Stimulated activated CD4-positive, alpha-beta T cell treated with anti-CD3 and anti-CD28 coated beads, Interleukin-2, amount 100 ng/mL, for 4 hours (primary cell): ENCODE measurements at places on chromosomes 6 and 20.

GRCh38 chr20:17679941-17680835, 1.9 kb downstream of the RRBP1 start:
- DNase-seq: no peak

GRCh38 chr20:33568868-33569801, 79.2 kb downstream of the CBFA2T2 start:
- DNase-seq: no peak

DNA sequence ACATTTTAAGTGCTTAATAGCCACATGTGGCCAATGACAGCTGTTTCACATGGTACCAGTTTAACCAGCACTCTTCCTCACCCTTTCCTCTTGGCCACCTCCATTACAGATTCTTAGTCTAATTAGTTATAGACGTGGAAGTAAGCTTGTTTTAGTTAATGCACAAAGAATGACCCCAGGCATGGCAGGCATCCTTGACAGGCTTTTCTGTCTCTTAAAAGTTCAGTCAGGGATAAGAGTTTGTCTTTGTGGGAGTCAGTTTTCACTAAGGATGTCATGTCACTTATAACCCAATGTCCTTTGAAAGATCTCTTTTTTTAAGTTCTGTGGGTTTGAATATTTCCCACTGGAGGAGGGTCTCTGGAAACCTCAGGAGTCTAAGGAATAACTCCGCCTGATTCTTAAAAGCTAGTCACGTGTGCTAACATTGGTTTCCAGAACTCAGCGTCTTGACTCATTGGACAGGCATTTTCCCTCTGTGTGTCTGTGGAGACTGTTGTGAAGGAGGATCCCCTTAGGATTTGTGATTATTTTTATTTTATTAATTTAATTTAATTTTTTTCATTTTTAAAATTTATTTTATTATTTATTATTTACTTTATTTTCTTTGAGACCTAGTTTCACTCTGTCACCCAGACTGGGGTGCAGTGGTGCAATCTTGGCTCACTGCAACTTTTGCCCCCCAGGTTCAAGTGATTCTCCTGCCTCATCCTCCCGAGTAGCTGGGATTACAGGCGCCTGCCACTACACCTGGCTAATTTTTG, 171.4 kb downstream of the ZFAND3 start:
- no peak for DNase-seq

- DNase-seq: no peak
Measured at GRCh38 chr6:140380427-140381218, 1006.2 kb upstream of the CITED2 start.

- no peak for DNase-seq
Measured at GRCh38 chr6:57177545-57178265, 5.6 kb downstream of the BAG2 start.

GRCh38 chr6:21947731-21948386, 349.0 kb downstream of the PRL start:
- no peak for DNase-seq

DNA sequence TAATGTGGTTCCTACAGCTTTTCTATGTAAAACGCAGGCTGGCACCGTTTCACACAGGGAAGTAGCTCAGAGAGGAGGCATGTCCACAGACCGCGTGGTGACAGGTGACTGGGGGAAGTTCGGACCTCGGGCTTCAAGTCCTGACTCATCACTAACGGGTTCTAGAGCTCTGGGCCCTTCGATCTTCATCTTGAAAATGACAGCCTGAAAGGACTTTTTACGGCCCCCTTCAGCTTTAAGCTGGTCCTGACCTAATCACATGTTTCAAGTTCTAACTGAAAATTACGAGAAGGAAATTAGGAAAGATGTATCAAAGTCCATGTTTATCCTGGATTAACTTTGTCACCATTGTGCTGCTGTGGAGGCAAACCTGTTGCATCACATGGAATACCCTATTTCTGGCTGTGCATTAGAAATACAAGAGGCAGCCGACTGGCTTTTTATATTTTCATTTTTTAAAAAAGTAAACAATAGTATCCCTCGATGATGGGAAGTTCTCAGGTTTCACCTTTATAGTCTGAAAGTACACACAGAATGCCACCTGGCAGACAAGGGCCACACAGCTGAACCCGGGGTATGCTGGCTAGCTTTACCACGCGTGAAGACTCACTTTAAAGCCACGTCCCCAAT, 2.0 kb downstream of the MAN1A1 start:
- DNase-seq: no peak

- DNase-seq: no peak
Measured at GRCh38 chr6:15102241-15102640, 143.6 kb upstream of the JARID2 start.

GRCh38 chr6:33779895-33780294, 9.0 kb downstream of the LEMD2 start:
- DNase-seq: no peak

DNA sequence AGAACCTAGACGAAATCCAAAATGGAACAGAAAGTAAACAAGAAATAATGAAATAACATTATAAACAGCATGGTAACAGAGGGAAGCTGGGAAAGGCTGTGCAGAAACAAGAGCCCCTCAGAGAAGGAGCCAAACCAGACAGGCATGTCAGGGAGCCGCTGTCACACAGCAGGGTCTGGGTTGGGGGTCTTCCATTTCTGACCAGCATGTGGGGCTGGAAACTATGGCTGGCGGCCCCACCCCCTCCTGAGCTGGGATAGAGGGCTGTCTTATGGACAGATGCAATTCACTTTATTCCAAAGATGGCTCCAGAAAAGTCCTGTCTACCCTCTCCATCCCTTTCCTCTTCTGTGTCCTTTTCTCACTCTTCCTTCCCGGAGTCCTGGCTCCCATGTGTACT, 27.3 kb downstream of the C6orf89 start:
- DNase-seq: no peak

DNA sequence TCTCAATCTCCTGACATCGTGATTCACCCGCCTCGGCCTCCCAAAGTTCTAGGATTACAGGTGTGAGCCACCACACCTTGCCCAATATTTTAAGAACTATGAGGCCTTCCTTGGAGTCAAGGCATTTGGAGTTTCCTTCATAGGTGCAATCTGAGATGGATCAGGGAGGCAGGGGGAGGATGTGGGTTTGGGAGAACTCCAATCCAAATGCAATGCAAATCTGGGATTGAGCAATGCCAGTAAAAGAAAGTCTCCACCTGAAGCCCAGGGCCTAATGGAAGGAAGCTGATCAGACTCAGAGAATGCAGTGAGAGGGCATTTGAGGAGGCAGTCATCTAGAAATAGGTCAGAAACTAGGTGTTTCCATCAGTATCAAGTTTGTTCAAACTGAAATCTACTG, 21.2 kb downstream of the RSPH3 start:
- DNase-seq: no peak

- no peak for DNase-seq
Measured at GRCh38 chr20:10961651-10962288, 288.0 kb upstream of the JAG1 start.

- DNase-seq: no peak
Measured at GRCh38 chr20:36861875-36862801, 13.8 kb upstream of the TLDC2 start.

DNA sequence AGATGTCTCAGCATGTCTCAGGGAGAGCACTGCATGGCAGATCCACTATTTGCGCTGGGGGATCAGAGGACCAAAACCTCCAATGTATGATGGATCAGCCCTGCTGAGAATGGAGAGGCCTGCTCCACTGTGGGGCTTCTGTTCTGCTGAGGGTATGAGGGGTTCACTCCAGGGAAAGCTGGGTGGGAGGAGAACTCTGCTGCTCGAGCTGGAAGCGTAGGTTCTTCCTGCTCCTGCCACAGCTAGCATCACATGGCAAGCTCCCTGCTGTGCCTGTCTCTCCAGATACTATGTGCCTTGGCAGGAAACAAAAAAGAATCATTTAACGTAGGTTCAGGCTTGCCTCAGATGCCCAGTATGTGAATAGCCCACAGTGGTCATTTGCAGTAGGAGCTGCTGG, 105.8 kb downstream of the EPM2A start:
- no peak for DNase-seq

DNA sequence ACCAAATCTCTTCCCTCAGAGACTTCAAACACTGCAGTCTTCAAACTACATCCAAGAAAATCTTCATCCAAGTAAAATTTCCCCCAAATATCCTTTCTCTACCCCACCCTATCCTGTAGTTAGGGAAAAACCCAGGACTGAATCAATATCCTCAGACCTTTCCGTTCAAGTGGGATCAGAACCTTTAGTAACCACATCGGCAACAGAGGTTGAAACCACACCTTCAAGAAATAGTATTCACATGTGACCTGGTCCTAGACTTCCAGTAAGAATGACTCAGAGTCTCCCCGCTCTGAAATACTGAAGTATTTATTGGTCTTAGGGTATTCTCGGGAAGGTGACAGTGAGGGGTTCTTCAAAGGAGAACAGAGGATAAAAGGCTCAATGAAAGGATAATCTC, 8.7 kb downstream of the HLA-DPA1 start:
- no peak for DNase-seq
